Cardiac ventricle fibroblast (primary cell): ENCODE measurements at places on chromosomes 7 and 10. TPM values are rescaled to one million over a fixed set of nuclear protein-coding genes. Genes with fewer than 3 reads are reported as not detected.

The PRSS1 gene
- not detected in 2 replicates for total RNA-seq

The KAZALD1 gene
- 23.5 and 25.0 TPM in 2 replicates for total RNA-seq

The TMEM176B gene
- total RNA-seq: not detected in 2 replicates

The BTBD16 gene
- total RNA-seq: not detected in 2 replicates

The AGBL3 gene
- total RNA-seq: 1.1 and 7.0 TPM in 2 replicates

The CUBN gene
- total RNA-seq: 1.4 and 7.2 TPM in 2 replicates

The AKR1C2 gene
- 141 and 144 TPM in 2 replicates for total RNA-seq

The TRAPPC14 gene
- total RNA-seq: 4.0 and 4.5 TPM in 2 replicates

The ITGB8 gene
- total RNA-seq: 2.4 and 2.8 TPM in 2 replicates

The RHOBTB1 gene
- 8.9 and 15.3 TPM in 2 replicates for total RNA-seq

The SERPINE1 gene
- total RNA-seq: 408 and 426 TPM in 2 replicates

The NFE2L3 gene
- 0.29 and 1.6 TPM in 2 replicates for total RNA-seq

The GDF2 gene
- total RNA-seq: not detected in 2 replicates

The AASS gene
- 11.7 and 15.3 TPM in 2 replicates for total RNA-seq

The CHAT gene
- not detected in 2 replicates for total RNA-seq

The CRHR2 gene
- not detected in 2 replicates for total RNA-seq

The TUBAL3 gene
- not detected in 2 replicates for total RNA-seq
